ENCODE measurements at places on chromosomes 4 and X. TPM values are rescaled to one million over a fixed set of nuclear protein-coding genes. Genes with fewer than 3 reads are reported as not detected.

The UGT2A1 gene
- total RNA-seq = not detected

The ARHGAP36 gene
- total RNA-seq = not detected

The SLC7A11 gene
- total RNA-seq = 74.1 TPM

The VCX gene
- total RNA-seq = not detected

The SUPT20HL2 gene
- total RNA-seq = under 0.01 TPM

The MAGEC1 gene
- total RNA-seq = not detected

The ZNF718 gene
- total RNA-seq = 8.2 TPM

The PCYT1B gene
- 0.86 TPM for total RNA-seq

The VEGFD gene
- total RNA-seq = not detected

The NLGN3 gene
- 0.43 TPM for total RNA-seq

Measured in fibroblast of villous mesenchyme (primary cell).